ENCODE measurements at places on chromosomes 5 and 9.

DNA sequence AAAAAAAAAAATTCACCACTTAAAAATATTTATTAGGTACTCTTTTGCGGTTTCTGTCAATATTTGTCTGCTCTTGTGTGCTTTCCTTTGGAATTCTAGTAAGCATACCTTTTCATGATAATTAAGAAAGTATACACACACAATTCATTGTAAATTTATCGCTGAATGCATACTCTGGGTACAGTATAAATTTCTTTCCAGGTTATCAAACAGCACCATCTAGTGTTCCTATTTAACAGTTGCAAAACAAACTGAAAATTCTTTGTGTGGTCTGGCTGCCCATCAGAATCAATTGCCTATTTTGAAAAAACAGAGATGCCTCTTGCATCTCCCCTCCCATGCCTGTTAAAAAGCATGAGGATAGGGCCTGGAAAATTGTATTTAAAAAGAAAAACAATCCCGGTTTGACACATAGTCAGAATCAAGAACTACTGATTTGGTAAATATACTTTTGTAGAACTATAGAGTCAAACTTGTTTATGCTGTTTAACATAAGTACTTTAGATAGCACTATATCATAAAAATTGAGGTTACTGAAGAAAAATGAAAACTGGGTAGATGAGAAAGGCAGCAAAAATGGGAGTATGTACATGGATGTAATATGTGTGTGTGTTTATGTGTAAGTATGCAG lies 16.2 kb downstream of the PGGT1B start:
- DNase-seq, result no peak

DNA sequence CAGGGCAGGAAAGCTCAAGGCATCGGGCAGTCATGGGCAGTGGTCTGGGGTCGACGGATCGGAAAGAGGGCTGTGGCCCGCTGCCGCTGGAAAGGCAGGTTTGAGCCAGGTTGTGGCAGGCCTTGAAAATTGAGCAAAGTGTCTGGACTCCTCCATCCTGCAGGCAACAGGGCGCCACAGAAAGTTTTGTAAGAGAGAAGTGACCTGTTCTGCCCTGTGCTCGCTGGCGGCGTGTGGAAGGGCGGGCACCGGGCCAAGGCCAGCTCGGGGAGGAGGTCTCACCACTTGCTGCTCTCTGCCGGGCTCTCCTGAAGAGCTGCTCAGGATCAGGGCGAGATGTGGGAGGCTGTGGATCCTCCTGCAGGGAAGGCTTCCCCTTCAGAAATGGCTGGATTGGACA lies 41.4 kb upstream of the FAT2 start:
- DNase-seq, result no peak

DNA sequence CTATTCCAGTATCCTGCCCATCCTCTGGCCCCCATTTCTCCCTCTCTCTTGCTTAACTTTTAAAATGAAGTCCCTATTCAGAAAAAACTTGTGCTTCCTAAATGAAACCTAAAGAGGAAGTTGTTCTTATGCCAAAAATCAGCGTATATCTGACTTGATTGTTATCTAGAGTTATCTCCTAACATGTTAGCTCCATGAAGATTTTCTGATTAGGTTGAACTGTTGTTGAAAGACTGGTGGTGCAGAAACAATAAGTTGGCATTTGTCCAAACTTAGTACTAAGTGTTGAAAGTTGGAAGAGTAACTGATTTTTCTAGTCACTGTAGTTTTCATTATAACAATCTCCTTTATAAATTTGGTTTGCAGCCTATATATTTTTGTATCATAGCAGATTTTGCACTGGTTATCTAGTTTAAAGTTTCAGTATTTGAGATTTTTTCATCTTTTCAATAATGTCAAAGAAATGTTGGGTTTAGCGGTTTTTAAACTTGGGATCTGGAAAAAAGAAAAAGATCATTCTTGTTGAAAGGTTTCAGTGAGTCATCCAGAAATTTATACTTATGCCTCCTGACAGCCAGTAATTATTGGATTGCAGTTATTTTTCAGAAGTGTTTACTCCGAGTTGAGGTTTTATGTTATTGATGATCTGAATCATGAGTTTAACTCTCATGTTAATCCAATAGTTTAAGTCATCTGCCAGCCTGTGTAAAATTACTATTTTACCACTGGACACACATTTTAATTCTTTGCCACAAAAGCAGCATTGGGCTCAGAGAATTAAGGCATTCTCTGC lies 60.6 kb downstream of the PAM start:
- no peak for DNase-seq

- no peak for DNase-seq
Observed at GRCh38 chr9:114396558-114397218, 8.9 kb upstream of the AKNA start.

DNA sequence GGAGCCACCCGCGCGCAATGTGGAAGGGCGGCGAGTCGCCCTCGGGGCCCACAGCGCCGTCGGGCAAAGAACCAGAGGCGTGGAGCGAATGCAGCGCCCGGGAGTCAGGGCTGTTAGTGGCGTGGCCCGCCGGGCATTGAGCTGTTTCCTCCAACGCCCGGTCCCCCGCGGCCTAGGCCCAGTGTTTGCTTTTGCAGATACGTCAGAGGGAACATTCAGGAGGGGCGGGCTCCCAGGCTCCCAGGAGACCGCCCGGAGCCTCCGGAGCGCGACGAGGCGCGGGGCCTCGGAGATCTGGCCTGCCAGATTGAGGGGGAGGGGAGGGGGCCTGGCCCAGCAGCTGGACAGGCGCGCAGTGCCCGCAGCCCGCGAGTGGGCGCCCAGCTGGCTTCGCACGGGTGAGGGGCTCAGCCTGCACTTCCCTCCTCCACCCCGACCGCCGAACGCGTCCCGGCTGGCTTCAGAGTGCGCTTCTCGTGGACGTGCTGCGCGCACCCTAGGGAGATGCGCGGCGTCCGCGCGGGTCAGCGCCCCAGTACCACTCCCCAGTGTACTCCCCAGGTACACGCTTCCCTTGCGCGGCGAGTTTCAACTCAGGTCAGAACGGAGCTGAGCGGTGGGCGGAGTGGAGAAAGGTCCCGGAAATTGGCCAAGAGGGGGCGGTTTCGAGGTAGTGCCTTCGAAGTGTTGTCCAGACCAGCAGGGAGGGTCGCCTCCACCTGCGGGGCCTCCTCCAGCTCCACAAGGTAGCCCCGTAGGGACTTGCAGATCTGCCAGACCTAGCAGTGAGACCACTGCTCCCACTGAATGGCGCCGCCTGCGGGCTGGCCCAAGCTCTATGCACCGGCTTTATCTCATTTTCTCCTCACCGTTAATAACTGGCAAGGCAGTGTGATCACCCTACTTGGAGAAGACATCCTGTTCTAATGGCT lies 130.4 kb downstream of the TMEM174 start:
- no peak for DNase-seq

DNA sequence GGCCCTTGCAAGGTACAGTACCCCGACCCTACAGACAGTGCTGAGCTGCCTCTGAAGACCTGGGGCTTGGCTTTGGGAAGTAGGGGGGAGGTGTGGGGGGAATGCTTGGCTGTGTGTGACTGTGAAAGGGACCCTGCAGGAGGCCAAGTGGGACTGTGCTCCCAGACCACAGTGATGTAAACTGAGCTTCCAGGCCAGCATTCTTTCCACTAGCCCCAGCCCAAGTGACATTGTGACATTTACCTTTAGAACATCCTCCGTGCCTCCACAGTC lies 31.2 kb downstream of the HMCN2 start:
- no peak for DNase-seq

Data from stimulated activated CD8-positive, alpha-beta memory T cell treated with anti-CD3 and anti-CD28 coated beads, Interleukin-12 subunit alpha, Interleukin-12 subunit beta, amount 100 ng/mL, for 1 hour (primary cell).